Smooth muscle cell of the coronary artery (primary cell): ENCODE measurements at places on chromosomes 1 and 21. TPM values are rescaled to one million over a fixed set of nuclear protein-coding genes. Genes with fewer than 3 reads are reported as not detected.

PDZK1IP1 gene
- 0.60 TPM in 1 of 2 replicates, not detected in the other for total RNA-seq

EPHB2 gene
- total RNA-seq = 8.1 and 14.3 TPM in 2 replicates

ASTN1 gene
- not detected in 2 replicates for total RNA-seq

TMPRSS2 gene
- total RNA-seq = not detected in 2 replicates

TCHHL1 gene
- not detected in 2 replicates for total RNA-seq

PROX1 gene
- total RNA-seq = under 0.01 and 0.30 TPM in 2 replicates

LINGO4 gene
- total RNA-seq = not detected in 2 replicates

FAM177B gene
- not detected in 2 replicates for total RNA-seq

SLAMF8 gene
- not detected in 2 replicates for total RNA-seq

C2CD4D gene
- 0.12 TPM in 1 of 2 replicates, not detected in the other for total RNA-seq
